ENCODE measurements at places on chromosomes 2 and 18. TPM values are rescaled to one million over a fixed set of nuclear protein-coding genes. Genes with fewer than 3 reads are reported as not detected.

GRCh38 chr2:71640489-71640888, 187.1 kb downstream of the DYSF start:
- DNase-seq, result no peak

DNA sequence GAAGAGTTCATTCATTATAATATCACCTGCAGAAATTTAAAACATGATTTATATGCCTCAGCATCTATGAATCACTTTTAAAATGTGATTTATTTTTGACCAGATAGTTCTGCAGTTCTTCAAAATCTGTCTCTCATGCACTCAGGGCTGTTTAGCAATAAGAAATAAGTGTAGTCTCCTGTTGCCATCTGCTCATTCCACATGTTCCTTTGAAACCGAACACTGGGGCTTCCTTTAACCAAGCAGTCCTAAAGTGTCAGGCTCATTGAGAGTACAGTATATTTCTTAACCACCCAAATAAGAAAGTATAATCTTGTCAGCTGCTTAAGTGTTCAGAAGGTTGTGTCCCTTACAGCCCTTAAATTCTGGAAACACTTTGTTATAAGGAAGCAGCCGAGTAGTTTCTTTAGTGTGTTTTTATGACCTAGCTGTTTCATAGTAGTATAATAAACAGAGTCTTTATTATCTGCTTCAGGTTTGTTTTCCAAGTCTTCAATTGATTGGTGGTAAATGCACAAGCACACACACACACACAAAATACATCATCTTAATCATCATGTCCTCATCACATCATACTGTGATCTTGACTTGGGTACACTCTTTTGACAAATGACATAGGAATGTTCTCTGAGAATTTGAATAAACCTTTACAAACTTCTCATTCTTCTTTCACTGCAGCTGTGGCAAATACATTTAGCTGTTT, 10.4 kb downstream of the WDR7 start:
- DNase-seq, result no peak

- DNase-seq, result no peak
These were observed 22.9 kb downstream of the FAP start for GRCh38 chr2:162220368-162220767.

GRCh38 chr18:73728657-73729056, 419.0 kb downstream of the FBXO15 start:
- DNase-seq, result no peak

- DNase-seq, result no peak
These were observed 44.2 kb upstream of the HS6ST1 start for GRCh38 chr2:128362889-128363228.

DNA sequence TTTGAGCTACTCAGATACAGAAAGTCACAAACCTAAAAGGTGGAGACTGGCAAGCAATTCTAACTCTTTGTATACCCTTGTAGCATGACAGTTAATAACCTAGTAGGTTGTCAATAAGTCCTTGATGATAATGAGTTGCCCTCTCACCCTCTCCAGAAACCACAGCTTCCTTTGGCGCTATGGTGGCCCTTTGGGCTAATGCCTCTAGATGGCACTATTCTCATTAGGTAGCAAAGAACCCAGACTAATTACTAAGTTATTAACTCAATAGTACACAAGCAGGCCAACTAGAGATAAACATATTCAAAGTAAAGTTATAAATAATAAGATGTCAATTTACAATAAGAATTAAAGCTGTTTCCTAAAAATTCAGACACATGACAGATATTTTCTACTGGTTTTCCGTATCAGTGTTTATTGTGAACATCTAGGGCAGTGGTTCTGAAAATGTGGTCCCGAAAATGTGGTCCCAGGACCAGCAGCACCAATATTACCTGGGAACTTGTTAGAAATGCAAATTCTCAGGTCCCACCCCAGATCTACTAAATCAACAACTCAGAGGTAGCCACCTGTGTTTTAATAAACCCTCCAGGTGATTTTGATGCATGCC, 41.1 kb downstream of the LDAH start:
- DNase-seq, result no peak

Gene ATG16L1
- 25.4 TPM for polyA plus RNA-seq

- no peak for DNase-seq
These were observed 94.2 kb downstream of the HNMT start for GRCh38 chr2:138058427-138058826.

Gene ICA1L
- 16.1 TPM for polyA plus RNA-seq

DNA sequence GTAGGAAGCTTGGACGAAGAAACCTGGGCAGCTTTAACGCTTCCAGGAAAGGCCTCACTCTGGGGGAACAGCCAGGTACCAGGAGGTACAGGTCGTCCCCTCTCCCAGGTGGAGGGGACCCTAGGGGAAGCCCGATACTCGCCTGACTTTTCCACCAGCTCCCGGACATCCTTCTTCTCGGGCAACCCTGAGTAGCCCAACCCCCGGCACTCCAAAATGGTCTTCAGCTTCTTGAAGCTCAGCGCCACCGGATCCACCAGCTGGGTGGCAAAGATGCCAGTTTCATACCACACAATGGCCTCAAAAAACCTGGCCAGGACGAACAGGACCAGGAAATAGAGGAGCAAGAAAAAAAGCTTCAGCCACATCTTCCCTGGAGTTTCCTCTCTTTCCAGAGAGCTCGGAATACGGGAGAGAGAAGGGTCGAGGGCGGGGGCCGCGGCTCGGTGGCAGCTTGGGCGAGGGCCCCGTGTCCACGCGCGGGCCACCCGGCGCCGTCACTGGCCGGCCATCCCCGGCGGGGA, 1.1 kb downstream of the RNF103 start:
- DNase-seq, result peak; percentile 31
